Kidney tubule cell (primary cell): ENCODE measurements at places on chromosomes 5 and 9.

- no peak for DNase-seq
Observed at GRCh38 chr5:68729678-68730077, 364.1 kb upstream of the SLC30A5 start.

DNA sequence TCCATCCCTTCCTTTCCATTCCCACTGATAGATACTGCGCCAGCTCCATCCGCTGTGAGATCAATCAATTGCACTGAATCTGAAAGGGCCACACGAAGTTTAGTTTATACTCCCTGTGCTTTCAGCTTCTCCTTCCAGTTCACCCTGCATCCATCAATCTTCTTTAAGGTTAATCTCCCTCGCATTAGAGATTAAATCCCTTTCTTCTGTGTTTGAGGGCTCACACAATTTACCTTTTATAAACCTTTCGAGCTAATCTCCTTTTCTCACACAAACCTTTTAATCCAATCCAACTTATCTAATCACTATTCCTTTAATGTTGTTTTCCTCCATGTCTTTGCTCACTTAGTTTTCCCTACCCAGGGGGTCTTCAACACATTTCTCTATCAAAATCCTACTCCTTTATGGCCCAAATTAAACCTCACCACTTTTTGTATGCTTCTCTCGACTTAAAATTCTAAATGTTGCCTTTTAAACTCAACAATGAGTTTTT, 64.6 kb upstream of the HAPLN1 start:
- no peak for DNase-seq

- no peak for DNase-seq
Observed at GRCh38 chr9:137202966-137203365, 2.4 kb upstream of the TPRN start.

- no peak for DNase-seq
Observed at GRCh38 chr5:25399878-25400480, 755.2 kb upstream of the CDH10 start.

GRCh38 chr9:102362470-102363132, 624.2 kb upstream of the GRIN3A start:
- no peak for DNase-seq

- no peak for DNase-seq
Observed at GRCh38 chr5:19555436-19555835, 432.6 kb downstream of the CDH18 start.

- no peak for DNase-seq
Observed at GRCh38 chr5:103273952-103274351, 15.4 kb downstream of the MACIR start.

DNA sequence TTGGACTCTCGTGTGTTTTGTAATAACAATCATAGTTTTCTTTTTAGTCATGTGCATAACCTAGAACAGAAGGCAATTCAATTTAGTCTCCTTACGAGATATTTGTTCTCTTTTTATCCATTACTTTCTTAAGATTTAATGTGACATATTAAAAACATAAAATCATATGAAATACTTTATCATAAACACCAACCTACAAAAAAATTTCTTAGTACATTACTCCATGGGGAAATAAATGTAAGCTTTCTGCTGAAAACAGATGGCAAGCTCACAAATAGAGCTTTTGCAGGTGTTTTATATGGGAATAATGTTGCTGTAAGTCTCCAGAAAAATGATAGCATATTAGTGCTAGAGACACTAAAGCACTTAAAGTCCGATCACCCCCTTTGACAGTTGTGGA, 1035.2 kb upstream of the ARRDC3 start:
- no peak for DNase-seq

GRCh38 chr5:8676695-8677094, 807.7 kb downstream of the MTRR start:
- no peak for DNase-seq

GRCh38 chr5:107680799-107681198, 10.1 kb upstream of the EFNA5 start:
- DNase-seq = no peak

GRCh38 chr5:167708449-167708848, 583.0 kb upstream of the WWC1 start:
- DNase-seq = no peak

DNA sequence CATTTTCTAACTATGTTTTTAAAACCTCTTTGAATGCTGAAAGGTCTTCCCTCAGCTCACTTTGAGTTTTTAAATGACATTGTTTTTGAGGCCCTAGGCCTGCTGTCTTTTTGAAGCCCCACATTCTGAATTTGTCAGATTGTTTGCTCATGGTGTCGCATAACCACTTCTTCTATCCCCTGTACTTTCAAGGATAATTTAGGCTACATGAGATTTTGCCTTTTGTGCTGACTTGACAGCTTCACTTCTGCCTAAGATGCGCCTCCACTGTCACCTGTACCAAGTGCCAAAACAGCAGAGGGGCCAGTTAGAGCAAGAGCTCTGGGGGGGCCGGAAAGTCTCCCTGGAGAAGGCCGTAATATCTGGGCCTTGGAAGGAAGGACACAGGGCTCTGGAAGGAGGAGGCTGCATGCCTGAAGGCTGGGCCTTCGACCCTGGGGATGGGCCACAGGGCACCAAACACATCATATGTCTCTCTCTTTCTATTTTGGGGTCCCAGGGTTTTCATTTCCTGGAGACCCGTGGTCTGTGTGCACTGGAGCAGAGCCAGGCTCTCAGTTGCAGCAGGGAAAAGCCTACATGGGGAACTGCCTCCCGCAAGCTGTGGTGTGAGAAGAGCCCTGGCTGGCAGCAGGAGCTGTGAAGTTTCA, 49.1 kb downstream of the NDST1 start:
- DNase-seq = no peak

GRCh38 chr5:132490484-132491367, at the start of gene IRF1:
Gene IRF1 (minus strand): TSS chr5:132490773. CDS start chr5:132489478, 1,295 bp downstream.
- peak; percentile 98 for DNase-seq

- DNase-seq = no peak
Observed at GRCh38 chr9:98310752-98311392, 55.4 kb upstream of the TBC1D2 start.
